Urothelium cell line (cell line): ENCODE measurements at places on chromosomes 5 and 9.

GRCh38 chr9:36560771-36561170 lies 11.9 kb upstream of the MELK start:
- peak; percentile 27 for DNase-seq

DNA sequence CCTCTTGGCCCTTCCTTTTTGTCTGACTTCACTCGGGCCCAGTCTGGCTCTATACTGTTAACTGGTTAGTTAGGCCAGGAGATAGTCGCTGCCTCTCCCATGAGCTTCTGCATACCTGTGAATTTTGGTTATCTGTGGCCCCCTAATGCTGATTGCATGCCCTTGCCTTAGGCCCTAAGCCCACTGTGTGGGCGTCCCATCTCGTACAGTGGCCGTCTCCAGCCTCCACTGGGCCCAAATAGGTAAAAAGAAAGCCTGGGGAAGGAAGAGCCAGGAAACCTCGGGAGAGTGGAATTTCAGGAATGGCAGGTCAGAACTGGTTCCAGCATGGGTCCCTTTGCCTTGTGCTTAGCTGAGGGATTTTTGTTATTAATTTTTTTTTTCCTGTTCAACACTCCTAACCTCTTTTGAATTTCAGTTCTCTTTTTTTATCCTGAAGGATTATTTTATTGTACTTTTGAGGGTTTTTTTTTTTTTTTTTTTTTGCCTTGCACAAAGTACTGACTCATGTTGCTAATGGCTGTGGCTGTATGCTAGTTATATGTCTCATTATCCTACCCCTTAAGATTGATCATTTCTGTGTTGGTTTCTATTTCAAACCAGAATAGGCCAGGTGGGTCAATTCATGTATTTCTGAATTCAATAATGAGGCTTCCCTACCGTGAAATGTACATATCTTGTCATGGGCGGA lies 3.4 kb downstream of the PRRC2B start:
- DNase-seq: no peak

DNA sequence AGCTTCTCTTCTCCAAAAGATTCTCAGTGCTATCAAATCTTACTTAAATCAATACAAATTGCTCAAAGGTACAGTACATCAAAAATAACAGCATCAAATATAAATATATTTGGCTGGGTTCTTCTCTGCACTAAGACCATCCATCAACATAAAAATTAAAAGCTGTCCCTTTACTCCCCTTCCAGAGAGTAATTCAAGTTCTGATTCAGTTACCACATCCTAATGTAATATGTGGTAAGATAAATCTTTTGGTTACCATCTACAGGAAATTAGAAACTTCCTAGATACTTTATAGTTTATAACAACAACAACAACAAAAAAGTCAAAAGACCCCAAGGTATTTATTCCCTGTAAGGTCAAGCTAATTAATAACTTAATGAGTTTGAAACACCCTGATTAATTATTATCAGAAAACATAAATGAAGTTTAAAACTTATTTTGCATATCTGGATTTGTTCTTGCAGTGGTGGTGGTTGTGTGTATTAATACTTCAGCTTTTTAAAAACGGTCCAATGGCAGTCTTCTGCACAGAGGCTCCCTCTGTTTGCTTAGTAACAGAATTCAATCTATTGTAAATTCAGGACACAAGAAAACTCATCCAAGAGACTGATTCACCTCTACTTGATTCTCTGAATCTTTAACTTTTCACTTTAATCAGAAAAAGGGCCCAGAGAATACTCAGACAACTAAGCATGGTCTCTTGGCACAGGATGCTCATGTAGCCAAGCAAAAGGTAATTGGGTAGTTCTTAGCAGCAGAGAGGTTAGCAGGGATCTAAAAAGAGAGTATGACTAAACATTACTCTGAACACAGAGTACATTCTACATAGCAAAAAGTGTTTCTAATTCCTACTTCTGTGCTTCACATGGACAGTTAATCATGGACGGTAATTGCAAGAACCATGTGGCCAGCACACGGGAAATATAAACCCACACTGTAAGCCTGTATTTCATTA lies 20.1 kb downstream of the DIAPH1 start:
- DNase-seq: no peak

DNA sequence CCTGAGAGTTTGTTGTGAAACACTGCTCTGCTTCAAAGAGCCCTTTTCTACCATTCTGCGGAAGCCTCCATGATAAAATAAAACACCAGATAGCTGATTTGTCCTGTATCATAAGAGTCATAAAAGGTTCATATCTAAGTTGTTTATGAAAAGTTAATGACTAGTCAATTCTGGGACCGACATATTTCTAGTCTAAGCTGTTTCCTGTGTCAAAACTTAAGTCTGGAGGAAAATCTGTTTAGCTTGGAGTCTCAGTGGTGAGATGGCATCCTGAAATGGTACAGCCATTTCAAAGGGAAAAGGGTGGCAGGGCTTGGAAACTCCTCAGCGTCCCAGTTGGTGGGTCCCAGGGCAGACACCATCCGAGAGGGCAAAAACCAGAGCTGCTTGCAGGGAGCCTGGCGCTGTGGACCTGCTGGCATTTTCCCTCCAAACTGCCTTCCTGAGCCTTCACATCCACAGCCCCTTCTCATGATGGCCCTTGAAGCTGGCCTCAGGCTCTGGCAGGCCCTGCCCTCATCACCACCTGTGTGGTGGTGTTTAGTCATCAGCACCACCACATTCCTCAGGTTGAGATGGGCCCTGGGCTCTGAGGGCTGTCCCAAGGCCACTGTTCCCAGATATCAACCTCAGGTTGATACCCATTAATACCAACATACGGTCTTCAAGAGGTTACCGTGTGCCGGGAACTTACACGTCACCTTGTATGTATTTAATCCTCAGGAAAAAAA lies 184.0 kb downstream of the HSPA4 start:
- peak; percentile 61 for DNase-seq

DNA sequence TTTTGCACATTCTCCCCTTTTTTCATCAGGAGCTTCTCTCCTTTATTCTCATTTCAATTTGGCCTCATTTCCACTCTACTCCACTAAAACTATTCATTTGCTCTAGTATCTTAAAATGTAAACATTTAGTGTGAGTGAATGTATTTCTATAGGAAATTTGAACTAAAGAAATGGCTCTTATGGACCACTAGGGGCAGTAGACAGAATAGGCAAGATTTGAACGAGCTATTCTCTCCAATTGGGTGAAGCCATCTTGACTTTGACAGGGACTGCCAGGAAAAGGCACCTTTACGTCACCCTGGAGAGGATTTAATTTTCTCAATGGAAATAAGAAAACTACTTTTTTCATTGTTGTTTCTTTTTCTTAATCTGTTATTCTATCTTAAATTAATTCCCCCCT lies 666.3 kb downstream of the DNAH5 start:
- no peak for DNase-seq

DNA sequence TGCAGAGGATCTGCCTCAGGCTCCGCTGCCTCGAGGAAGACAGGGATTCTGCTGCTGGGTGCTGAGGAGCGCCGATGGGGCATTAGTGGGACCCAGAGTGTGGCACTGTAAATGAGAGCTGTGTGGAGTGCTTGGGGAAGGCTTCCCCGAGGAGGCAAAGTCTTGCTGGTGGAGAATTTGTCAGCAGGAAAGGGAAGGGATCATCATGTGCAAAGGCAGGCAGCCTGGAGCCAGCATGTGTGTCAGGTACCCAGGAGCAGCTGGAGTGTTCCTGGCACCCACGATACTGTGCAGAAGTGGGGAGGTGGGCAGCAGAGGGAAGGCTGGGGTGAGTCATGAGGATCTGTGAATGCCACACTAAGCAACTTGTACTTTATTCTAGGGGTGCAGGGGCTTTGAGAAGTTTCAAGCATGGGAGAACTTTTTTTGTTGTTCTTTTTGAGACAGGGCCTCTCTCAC lies 12.3 kb downstream of the B4GALT7 start:
- no peak for DNase-seq

DNA sequence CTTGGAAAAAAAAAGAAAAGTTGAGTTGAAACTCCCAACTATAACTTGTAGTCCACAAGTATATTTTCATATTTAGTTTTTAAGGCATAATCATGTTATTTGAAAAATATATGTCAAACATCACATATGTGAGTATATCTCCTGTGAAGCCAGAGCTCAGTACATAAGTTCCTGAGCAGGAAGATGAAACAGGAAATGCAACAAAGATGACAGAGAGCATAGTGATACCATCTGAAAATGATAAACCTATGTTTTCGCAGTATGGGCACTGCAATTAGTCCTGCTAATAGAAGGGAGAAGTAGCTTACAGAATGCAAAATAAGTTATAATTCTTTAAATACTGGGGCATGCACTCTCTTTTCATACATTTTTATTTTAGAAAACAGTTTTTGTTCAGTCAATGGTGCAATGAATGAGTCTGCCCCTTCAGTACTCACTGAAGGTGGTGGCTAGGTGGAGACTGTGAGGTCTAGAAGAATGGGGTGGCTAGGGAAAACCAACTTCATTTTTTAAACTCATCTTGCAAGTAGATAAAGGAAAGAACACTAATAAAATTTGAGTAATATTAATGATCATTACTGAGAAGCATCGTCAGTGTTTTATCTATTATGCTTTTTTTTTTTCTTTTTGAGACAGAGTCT lies 54.1 kb upstream of the FYB1 start:
- DNase-seq: no peak

- no peak for DNase-seq
Measured at GRCh38 chr5:158135682-158136179, 276.8 kb upstream of the CLINT1 start.

DNA sequence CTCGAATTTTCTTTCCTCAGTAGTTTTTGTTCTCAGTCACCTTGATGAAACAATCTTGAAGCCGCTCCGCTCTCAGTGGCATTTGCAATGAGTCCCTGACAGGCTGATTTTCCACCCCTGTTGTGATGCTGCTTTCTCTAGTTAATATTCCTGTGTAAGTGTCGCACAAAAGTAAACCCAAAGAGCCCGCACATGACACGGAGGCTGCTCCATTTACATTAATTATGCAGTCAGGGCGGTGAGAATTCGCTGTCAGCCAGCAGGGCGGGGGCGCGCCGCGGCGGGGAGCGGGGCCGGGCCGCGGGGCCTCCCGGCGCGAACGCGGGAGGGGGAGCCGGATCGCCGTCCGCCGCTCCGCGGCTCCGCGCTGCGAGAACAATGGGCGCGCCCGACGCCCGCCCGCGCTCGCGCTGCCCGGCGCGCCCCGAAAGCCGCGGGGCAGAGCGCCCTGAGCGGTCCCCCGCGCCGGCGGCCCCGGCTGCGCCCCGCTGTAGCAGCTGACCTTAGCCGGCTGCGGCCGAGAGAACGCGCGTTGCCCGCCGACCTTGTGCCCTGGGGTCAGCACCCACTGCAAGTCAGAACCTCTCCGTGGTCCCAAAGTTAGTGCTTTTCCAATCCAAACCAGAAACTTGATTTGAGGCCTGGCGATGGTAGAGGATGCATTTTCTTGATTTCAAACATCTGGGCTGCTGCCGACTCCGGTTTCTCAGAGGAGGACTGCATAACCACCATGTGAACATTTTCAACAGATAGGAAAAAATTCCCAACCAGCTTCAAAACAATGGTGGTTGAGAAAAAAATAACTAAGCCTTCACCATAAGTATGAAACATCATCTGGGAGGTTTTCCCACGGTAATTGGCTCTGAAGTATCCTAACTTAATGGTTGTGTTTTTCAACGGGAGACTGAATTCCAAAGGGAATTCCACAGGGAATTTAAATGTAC lies 142.6 kb downstream of the PBX3 start:
- no peak for DNase-seq

DNA sequence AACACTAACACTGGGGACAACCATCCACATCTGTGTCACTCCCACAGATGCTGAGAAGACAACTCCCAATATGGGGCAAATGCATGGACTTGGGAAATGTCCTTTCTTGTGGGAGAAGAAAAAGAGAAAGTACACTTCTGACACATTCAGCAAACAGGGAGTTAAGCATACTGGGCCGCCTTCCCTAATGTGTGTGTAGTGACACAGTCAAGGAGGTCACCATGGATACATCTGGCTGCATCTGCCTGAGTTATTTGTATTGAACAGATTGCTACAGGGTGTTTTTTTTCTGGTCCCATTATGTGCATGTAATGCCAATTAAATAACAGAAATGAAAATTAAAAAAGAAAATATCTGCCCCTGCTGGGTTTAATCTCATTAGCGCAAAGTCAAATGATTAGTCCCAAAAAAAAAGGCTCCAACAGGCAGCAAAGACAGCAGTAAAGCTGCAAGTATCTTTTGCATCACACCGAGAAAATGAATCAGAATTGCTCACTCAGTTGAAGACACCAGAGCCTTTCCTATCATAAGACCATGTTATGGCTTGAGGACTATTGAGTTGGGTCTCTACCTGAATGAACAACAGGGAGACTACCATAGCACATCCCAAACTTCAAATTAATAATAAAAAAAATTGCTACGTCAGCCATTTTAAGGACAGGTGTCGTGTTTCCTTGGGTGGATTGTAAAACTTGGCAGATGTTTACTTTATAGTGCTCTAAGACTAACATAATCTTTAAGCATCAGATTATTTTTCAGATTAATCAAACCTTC lies 395.9 kb downstream of the DTWD2 start:
- DNase-seq: no peak

DNA sequence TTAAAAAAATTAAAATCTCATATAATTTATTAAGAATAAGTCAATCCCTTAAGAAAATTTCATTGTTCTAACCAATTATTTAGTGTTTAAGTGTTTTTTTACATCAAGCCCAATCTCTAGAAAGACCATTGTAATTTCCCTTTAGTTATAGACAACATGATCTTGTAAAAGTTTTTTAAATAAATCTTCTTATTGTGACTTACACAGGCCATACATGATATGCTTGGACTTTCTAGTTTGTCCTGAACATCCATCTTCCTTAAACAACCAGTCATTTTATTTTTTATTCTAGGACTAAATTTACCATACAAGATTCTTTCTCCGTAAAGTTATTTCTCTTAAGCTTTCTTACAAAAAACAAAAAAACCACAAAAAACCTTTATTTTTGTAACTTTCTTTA lies 126.5 kb upstream of the MAST4 start:
- no peak for DNase-seq

DNA sequence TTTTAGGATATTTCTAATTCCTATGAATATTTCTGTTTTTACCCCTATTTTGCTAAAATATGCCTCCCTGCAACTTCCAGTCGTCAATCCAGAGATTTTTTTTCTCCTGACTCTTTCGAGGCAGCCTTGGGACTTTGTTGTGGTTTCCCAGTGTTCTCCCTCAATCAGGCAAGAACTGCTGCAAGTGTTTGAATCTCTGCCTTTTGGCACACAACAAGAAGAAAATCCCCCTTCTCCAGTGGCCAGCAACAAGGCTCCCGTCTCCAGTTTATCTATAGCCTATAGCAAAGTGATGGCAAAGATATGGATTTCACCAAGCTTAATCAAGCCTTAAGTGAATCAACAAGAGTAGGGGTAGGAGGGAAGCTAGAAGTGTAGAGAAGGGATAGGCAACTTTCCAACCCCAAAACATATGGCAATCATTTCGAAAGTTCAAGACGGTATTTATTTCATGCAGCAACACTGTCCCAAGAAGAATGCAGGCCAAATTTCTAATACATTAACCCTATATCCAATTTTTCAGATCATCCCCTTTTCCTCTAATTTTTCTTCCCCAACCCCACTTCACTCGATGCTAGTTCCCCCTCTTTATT lies 37.7 kb upstream of the PAPPA start:
- no peak for DNase-seq

DNA sequence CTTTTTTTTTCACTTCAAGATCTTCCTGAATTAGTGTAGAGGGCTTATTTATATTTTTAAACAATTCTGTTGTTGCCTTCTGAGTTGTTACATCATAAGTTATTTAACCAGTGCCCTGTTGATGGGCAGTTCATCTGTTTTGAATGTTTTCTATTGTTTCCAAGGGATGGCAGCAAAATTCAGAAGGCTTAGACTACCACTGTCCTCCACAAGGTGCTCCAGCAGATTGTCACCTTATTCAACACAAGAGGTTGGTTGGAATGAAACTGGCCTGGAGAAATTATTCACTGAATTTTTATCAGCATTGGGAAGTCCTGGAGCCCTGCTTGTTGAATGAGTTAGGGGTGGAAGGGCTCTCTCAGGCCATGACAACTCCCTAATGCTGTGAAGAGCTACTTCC lies 1.3 kb upstream of the KLHL9 start:
- peak; percentile 6 for DNase-seq
